ENCODE measurements at places on chromosomes 2 and 18.

DNA sequence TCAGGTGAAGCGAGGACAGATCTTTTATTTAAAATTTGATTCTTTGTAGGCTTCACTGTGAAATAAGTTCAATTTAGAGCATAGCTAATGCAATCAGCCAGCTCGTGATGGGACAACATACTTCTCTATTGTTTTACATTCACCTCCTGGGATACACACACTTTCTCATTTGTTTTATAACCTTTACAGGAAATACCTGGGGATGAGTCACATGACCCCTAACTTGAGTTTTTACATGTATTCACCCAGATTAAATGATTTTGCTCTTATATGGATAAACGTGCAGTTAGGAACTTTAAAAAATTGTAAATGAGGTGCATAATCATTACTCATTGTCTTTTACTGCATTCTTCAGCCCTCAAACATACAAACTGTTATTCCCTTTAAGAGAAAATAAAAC, 152.1 kb downstream of the NEDD4L start:
- DNase-seq, result no peak

DNA sequence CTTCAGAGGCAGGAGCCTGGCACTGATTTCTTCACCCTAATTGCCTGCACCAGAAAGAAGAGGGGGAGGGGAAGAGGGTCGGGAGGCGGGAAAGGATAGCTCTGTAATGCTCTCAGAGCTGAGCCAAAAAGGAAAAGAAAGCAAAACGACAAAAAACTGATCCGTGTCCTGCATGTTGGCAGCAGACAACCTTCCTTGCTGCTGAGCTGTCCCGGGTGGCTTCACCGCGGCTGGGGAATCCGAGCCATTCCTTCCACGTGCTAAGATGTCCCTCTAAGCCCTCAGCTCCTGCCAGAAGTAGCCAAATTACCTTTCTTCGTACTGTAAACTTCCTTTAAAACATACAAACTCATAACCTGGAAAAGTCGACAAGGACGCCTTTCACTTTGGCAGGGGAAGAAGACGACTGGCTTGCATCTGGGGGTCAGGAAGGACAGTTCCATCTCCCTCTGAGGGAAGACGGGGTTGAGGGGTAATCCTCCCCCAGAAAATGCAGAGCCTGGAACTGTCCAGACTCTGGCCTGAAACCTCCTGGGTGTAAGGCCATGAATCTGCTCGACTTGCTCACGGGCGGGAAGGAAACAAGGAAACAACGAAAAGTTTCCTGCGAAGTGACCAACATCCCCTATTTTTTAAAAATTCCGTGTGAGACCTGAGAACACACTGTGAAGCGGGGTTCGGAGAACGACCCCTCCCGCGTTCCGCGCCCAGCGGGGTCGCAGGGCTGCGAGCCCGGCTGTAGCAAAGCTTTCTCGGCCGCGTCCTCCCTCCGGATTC, 7.7 kb downstream of the OTX1 start:
- no peak for DNase-seq

- DNase-seq, result no peak
Observed at GRCh38 chr2:237281836-237282306, 132.1 kb downstream of the COL6A3 start.

- DNase-seq, result peak; percentile 82
Observed at GRCh38 chr18:37552286-37552685, 13.3 kb downstream of the CELF4 start.

DNA sequence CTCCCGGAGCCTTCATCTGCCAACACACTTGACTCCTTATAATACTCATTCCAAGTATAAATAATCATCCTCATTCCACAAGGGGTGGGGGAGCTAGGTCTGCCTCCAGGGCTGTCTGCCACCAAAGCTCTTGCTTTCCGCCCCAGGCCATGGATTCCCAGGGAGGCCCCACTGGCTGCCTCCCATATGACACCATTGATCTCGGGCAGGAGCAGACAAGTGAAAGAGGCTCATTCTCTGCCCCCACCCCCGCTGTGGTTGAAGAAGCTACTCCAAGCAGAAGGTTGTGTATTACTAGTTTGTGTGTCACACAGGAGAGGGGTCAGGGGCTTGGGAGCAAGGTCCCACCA, 99.5 kb downstream of the MRO start:
- no peak for DNase-seq

DNA sequence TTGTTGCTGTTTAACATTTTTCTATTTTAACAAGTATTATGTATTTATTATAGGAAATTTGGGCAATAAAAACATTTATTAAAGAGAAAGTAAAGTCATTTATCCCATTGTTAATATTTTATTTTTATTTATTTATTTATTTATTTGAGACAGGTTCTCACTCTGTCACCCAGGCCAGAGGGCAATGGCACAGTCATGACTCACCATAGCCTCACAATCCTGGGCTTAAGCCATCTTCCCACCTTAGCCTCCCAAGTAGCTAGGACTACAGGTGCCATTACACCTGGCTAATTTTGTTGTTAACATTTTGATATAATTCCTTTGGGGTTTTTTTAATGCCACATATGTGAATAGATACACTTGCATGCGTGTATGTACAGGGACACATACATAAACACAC, 165.9 kb upstream of the STON1 start:
- DNase-seq, result no peak

- DNase-seq, result no peak
Observed at GRCh38 chr18:6270771-6271216, 143.9 kb downstream of the L3MBTL4 start.

DNA sequence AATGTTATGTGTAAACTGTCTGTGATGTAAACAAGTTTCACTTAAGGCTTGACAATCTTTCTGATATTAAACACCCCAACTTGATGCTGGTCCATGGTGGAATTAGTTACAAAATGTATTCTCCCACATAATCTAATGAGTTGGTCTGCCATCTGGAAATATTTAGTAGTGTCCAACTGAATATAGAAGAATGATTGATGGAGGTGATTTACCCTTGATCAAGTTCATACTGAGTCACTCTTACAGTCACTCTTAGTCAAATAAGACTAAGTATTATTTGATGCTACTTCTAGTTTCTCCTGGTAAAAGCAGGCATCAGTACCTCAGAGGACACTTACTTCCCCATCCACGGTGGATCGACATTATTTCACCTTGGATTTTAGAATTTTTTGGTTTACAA, 198.1 kb downstream of the SATB2 start:
- no peak for DNase-seq

- no peak for DNase-seq
Observed at GRCh38 chr2:120288016-120288373, 35.3 kb downstream of the RALB start.

GRCh38 chr2:2269989-2270562, 61.0 kb downstream of the MYT1L start:
- DNase-seq, result no peak

DNA sequence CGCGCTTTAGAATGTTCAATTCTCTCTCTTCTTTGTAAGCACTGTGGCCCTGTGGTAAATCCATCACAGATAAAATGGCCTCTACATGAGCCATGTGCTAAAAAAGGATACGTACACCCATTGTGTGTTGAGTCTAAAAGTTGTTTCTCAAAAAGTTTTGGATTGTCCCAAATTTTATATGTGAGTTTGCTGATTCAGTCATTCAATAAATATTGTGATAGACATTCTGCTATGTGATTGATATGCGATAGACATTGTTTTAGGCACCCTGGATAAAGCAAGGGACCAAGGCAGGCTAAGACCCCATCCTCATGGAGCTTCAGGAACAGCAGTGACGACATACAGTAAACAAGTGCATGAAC, 53.5 kb downstream of the E2F6 start:
- no peak for DNase-seq

DNA sequence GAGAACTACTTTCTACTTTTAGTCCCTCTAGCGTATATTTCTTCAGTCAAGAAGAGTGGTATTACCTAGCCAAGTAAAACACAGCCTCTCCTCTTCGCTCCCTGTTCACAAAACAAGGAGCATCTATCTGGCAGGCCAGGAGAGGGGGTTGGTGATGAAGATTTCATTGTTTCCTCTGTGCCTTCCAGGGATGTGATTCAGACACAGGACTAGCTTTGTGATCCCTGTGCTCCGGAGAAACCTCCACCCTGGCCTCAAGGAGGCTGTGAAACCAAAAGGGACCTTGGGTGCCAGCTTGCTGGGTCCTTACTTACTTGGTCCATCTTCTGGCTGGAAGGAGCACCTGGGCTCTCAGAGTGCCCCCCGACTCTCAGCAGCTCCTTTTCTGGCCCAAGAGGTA, 5.7 kb downstream of the RHOB start:
- no peak for DNase-seq

GRCh38 chr2:30366199-30366691, 80.8 kb upstream of the LCLAT1 start:
- DNase-seq, result no peak

DNA sequence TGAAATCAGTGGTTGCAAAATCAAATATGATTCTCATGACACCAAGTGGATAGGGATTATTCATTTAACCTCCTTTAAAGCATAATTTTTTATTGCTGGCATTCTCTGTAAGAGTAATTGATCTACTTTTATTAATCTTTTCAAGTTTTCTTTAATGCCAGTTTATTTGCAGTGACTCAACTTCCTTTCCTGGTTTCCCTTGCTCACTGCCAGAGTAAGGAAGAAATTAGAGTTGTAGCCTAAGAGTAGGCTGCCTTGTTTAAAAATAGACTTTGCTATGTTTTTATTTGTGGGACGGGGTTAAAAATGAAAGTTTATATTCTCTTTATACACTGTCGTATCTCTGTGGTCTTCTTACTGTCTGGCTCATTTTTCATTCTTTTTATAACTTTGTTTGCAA, 148.6 kb downstream of the WDR7 start:
- DNase-seq, result no peak

DNA sequence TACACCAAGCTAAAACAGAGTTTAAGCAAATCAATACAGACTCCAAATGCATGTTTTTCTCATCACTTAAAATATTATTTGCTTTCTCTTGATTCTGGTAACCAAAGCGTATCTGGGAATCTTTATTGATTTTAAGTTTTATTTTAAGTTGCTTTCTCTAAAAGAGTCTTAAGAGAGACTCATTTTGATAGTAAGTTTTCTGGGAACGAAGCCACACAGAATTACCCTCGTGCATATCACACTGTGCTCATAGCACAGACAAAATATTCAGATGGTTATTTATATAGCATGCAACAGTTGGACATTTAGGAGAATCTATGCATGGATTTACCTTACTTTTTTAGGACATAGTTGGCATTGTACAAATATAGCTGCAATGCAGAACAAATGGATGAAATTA, 597.5 kb upstream of the NRXN1 start:
- no peak for DNase-seq
